NCI-H2171 treated with DMSO at 0.1 percent for 48 hours (cell line): ENCODE measurements at places on chromosomes 1 and 21.

DNA sequence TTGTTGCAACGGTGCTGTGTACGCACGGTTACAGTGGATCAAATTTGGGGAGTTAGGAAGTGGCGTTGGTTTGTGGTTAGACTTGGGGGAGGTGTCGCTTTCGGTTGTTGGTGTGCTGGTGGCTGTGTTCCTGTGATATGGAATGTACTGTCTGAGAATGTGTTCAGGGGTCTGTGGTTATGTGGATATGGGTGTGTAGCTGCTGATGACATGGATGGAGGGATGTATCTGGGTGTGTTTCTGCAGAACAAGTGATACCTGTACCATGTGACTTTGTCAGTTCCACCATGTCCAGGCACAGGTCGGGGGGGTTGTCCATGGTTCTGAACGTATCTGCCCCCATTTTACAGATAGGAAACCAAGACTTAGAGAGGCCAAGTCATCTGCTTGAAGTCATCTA, 22.7 kb downstream of the PAX7 start:
- no peak for DNase-seq

DNA sequence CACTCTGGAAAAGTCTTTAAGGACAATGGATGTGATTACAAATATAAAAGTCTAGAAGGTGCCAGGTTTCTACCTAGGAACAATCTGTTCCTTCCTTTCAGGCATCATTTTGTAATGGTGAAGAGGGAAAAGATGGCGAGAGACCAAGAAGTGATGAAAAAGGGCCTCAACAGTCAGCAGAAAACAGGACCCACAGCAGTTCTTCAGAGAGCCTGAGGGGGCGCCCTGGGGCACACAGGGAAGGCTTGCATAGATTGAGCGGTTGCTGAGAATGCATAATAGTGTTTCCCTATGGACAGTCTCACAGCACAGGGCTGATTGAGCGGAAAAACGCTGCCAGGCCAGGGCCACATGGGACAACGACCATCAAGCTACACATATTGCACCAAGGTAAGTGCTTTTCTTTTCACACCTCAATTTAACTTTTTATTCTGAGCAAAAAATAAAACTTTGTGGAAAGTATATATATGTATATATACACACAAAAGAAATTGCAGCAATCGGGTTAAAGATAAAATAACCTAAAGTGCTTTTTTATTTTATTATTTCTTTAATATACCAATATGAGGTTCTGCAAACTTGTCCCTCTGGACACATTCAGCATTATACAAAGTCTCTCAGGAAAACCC, 3.1 kb upstream of the YRDC start:
- peak; percentile 62 for DNase-seq

DNA sequence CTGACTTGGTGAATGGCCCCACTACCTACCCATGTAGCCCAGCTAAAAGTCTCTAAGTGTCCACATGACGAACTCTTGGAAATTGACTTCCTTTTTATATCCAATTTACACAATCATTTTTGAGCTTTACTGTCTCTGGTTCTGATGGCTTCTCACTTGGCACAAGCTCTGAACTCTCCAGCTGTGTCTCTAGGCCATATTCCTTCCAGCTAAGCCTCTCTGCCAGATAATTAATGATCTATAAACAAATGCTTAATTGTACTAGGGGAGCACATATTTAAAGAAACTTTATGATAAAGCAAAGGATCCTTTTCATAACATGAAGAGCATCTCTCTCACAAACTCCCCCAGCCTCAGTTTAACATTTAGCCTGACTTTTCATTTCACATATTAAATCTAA, 16.3 kb upstream of the BEND5 start:
- DNase-seq: peak; percentile 9

- DNase-seq: no peak
These were observed 164.5 kb upstream of the UBE2U start for GRCh38 chr1:64038965-64039364.

GRCh38 chr21:25967181-25967900, 203.2 kb downstream of the APP start:
- no peak for DNase-seq

- DNase-seq: no peak
These were observed 100.7 kb downstream of the KCNN3 start for GRCh38 chr1:154769193-154769895.

- no peak for DNase-seq
These were observed 32.4 kb upstream of the SERTAD4 start for GRCh38 chr1:210200124-210200736.

- DNase-seq: no peak
These were observed 182.0 kb downstream of the ST6GALNAC3 start for GRCh38 chr1:76256289-76257223.

- no peak for DNase-seq
These were observed 1092.2 kb downstream of the KCNT2 start for GRCh38 chr1:195516036-195516435.

- DNase-seq: no peak
These were observed 32.0 kb upstream of the B3GALT5 start for GRCh38 chr21:39580744-39581143.

- peak; percentile 49 for DNase-seq
These were observed 9.1 kb upstream of the IRF2BP2 start for GRCh38 chr1:234619071-234619480.
